ENCODE measurements at places on chromosomes 2 and 18.
A peak's percentile ranks its signal among the peaks of the same experiment; 100 is the strongest.

DNA sequence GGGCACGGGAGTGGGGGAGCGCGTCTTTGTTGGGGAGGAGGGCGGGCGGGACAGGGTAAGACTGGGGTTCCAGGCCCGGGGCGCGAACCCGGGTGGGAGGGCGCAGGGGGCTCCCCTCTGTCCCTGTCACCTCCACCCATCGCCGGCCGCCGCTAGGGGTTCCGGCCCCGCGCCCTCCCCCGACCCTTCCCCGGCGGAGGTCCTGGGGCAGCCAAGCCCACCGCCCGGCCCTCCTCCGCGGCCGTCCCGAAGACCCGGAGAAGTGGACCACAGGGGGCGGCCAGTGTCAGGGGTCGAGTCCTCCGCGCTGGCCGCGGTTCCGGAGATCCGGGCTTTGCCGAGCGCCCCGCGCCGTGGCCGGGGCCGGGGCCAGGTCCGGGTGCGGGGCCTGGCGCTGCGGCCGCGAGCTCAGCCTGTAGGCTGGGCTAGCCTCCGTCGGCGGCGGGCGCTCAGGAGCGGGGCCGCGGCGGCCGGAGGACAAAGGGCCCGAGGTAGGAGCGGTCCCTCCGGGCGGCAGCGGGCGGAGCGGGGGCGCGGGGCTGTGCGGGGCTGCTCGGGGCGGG, 16.6 kb upstream of the E2F6 start:
- DNase-seq = no peak

DNA sequence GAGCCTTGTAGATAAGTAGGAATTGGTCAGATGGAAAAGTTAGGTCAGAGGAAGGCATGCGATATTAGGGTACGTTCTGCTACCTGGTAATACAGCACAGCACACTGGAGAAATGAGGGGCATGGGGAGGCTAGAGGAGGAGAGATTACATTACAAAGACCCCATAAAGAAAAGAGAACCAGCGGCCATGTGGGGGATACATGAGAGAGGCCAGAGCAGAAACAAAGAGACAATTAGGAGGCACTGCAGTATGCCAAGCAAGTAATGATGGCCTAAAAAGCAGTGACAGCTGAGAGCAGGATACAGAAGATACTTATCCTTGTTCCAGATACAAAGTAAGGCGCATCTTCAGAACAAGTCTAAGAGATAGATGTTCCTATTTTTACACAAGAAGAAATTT, 40.0 kb downstream of the TXNL1 start:
- no peak for DNase-seq

DNA sequence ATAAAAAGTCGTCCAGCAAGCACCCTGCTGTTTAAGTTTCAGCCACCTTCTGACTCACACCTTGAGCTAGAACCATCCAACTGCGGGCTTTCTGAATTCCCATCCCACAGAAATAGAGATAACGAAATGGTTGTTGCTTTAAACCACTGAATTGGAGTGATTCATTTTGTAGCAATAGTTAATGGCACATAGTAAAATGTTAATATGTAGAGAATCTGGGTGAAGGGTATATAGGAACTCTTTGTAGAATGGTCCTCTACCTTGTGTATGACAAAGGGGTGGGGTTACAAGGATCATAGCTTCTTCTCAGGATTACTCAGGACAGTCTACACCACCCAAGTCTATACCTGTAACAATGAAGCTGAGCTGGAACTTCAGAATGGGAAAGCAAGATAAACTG, 2.4 kb upstream of the MAPRE3 start:
- no peak for DNase-seq

GRCh38 chr2:54481686-54482085, 25.6 kb downstream of the SPTBN1 start:
- no peak for DNase-seq

DNA sequence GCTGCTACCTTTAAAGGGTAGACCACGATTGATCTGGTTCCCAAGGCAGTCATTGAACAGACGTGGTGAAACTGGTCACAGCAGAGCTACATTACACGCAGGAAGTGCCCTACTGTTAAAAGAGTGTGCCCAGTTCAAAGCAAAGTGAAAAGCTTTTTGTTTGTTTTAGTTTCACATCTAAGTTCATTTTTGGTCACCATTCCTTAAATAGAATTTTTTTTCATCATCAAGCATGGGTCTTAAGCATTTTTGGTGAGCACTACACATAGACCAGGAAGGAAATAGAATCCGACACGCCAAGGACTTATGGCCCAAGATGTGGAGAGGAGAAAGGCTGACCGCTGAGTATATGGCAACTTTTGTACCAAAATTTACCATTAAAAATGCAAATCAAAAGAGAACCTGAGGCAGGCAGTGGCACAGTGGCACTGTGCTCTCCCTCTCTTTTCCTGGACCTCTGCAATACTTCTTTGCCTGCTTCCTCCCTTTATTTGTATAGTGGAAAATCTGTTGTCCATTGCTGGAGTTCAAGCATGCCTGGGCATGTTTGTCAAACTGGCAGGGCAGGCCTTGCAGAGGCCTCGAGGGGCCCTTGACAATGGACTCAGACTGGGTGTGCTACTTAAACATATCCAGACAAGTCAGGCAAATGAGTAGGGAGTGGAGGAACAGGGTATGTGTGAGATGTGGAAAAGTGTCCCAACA, 42.6 kb upstream of the HNRNPA3 start:
- no peak for DNase-seq

DNA sequence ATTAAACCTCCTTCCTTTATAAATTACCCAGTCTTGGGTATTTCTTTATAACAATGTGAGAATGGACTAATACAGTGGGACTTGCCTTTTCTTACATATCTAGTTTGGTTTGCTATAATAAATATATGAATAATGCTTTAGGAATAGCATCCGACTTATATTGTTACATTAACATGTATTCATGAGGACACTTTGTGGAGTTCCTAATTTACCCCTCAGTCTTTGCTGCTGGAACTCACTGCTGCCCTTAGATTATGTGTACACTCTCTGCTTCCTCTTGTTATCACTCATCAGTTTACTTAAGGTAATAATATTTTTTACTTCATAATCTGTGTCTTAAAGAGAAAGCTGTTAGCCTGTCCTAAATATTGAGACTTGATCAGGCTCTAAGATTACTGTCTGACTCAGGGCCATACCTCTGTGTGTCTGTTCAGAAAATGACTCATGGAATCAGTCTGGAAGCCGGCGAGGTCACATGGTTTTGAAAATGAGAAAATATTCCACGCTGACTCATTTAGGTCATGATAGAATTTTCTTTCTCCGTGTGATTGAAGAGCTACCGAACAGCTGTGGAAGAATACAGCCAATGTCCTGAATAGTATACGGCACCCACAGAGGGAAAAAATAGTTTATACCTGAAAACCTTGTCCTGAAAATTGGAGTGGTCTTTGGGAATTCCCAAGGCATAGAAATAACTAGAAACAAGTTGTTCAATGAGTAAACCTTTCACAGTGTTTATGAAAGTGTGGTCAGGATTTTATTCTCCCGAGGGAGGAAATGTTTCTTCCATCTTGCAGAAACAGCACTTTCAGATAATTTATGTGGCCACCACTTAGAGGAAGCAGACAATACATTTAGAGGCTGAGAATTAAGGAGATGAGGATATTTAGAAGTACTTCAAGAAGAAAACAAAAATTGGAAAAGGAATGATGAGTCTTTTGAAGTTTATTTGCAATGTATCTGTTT, 156.4 kb downstream of the DSEL start:
- DNase-seq = peak; percentile 4

DNA sequence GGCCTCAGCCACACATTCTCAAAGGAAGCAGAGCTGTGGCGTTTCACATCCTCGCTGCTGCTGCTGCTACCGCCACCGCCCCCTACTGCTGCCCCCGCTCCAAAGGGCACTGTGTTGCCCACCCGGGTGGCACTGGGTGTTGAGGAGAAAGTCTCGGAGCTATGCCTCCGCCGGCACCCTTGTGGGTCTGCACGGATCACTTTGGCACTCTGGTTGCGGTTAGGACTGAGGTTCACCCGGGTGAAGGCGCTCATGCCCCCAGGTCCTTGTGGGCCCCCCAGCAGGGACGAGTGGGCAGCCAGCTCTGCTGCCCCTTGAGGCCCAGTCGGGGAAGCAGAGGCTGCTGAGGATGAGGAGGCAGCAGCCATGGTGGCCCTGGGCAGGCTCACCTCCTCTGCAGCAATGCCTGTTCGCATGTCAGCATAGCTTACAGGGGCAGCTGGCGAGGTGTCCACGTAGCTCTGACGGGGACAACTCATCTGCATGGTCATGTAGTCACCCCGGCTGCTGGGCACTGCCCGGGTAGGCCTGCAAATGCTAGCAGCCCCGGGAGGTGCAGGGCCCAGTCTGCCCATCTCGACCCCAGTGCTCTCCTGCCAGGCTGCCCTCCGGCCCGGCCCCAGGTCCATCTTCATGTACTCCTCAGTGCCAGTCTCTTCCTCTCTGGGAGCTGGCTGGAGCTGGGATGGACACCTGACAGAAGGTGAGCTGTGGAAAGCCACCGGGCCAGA, 4.2 kb downstream of the IRS1 start:
- no peak for DNase-seq

DNA sequence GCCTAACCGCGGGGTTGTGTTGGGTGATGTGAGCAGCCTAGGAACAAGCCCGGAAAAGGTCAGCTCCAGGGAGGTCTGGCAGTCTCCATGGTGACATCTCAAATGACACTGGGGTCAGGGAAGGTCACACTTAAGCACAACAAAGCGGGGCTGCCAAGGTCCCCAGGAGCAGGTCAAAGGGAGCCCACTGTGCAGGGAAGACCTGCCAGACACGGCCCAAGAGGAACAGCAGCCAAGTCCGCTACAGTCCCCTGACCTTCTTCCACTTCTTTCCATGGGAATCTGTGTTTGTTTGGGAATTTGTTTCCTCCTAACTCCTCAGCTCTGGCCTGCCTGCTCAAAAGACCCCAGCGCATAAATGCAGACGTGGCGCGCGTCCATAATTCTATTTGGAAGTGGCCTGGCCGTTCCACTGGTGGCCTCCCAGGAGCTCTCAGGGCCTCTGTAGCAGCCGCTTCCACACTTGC, 232.1 kb upstream of the COPS8 start:
- DNase-seq = no peak

- no peak for DNase-seq
Observed at GRCh38 chr2:155708071-155708470, 624.5 kb downstream of the NR4A2 start.

- no peak for DNase-seq
Observed at GRCh38 chr18:10379522-10379921, 74.9 kb upstream of the APCDD1 start.

- peak; percentile 28 for DNase-seq
Observed at GRCh38 chr2:231545105-231545902, 15.1 kb upstream of the NMUR1 start.

GRCh38 chr18:24628326-24628725, 167.9 kb downstream of the HRH4 start:
- DNase-seq = no peak

- no peak for DNase-seq
Observed at GRCh38 chr2:62787386-62787785, 81.9 kb downstream of the EHBP1 start.

GRCh38 chr2:56314796-56315195, 131.0 kb downstream of the CCDC85A start:
- DNase-seq = no peak

- no peak for DNase-seq
Observed at GRCh38 chr18:70172225-70172624, 33.3 kb downstream of the RTTN start.

GRCh38 chr2:68907920-68908253, 36.7 kb upstream of the BMP10 start:
- DNase-seq = no peak

DNA sequence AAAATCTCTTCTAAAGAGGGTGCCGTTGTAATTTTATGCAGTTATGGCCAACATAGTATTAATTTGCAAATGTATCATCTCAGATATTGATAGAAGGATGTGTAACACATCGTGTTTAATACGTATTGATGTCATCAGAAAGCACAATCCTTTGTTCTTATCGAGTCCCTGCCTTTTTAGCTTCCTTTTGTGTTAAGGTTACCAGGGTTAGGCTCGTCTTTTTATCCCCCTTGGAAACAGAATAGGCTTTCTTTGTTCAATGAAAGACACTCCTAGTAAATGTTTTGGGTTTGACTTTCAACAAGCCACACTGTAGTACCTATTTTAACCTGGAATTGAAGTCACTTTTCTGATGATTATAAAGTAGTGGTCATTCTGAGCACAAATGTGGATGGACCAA, 136.2 kb downstream of the WDR7 start:
- DNase-seq = no peak

DNA sequence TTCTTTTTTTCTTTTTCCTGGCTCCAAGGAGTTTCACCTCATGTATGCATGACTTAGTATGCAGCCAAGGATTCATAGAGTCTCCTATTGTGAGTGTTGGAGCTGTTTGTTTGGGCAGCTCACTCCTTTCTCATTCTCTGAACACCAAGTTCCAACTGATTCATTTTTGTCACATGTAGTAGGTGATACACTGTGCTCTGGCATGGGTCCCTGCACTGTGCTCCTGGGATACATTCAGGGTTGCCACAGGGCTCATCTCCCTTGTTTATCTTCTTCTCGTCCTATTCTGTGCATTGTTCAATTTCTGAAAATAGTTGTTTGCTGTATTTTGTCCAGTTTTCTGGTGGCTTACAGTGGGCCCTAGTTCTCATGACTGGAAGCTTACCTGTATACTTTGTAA, 96.8 kb downstream of the ZNF407 start:
- DNase-seq = no peak

DNA sequence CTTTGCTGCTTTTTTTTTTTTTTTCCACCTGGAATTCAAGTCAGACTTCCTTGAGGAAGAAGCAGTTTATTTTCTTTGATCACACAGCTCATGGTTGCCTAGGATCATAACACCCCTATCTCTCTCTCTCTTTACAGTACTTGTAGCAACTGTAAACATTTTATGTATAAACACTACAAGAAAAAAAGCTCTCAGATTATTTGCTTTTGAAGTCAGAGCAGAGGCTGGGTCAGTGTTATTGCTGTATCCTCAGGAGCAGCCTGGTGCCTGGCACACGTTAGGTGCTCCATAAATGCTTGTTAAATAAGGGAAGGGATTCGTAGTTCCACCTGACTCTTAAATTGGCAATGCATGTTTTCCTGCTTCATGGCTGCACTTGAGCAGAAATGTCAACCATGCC, 221.2 kb downstream of the TGIF1 start:
- DNase-seq = no peak

DNA sequence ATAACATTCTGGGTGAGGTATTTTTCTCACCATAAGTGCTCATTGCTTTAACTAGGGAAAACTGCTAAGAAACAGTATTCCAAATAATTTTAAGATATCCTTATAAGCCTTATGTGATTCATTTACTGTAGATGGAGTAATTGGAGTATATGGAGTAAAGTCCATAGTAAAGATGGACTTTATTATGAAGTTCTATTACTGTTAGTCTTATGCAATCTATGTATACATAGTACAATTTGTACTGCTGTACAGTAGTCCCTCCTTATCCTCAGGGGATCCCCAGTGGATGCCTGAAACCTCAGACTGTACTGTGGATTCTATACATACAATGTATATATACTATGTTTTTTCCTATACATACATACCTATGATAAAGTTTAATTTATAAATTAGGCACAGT, 41.1 kb upstream of the OTX1 start:
- DNase-seq = no peak

- DNase-seq = no peak
Observed at GRCh38 chr2:205683502-205684367, 1.4 kb downstream of the NRP2 start.

- no peak for DNase-seq
Observed at GRCh38 chr18:312415-312814, 44.6 kb upstream of the THOC1 start.

Measured in activated CD8-positive, alpha-beta memory T cell treated with anti-CD3 and anti-CD28 coated beads for 1 hour (primary cell).